ENCODE measurements at places on chromosomes 11 and 22.
A peak's percentile ranks its signal among the peaks of the same experiment; 100 is the strongest.

GRCh38 chr11:117230286-117230961 is 1.4 kb downstream of the PCSK7 start:
- peak; percentile 15 for DNase-seq

- DNase-seq: no peak
Observed at GRCh38 chr22:24540470-24540869, 14.5 kb downstream of the GUCD1 start.

DNA sequence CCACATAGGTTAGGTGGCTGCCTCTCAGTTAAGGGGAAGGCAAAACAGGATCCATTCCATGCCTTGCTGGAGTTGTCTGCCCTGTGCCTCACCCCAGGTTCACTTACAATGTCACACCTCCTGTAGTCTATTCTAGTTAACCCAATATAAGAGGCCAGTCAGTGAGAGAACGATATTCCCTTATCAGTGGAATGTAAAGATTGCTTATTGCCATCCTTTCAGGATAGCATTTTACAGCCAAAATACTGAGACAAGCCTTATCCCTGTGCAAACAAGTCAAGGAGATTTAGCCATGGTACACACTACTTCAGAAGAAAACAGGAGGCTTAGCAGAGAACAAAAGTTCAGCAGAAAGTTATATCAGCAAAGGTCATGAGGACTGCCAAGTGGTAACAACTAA is 5.5 kb downstream of the CYP2R1 start:
- no peak for DNase-seq

- DNase-seq: no peak
Observed at GRCh38 chr11:75276686-75277085, 36.1 kb downstream of the TPBGL start.

GRCh38 chr11:110948112-110948511 is 235.9 kb upstream of the ARHGAP20 start:
- no peak for DNase-seq

DNA sequence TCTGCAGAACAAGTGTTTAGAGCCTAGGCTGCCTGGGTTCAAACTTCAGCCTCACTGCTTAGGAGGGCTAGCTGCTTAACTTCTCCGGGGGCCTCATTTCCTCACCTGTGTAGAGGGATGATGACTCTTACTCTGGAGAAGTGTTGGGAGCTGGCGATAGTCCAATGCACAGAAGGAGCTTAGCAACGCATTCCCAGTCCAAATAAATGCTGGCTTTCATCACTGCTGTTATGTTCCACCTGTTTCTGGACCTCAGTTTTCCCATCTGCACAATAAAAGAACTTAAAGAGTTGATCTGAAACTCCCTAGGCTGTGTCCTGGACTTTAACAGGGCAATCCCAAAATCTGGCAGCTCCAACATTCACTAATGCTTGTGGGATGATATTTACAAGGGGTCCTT is 337.8 kb downstream of the MIAT start:
- no peak for DNase-seq

DNA sequence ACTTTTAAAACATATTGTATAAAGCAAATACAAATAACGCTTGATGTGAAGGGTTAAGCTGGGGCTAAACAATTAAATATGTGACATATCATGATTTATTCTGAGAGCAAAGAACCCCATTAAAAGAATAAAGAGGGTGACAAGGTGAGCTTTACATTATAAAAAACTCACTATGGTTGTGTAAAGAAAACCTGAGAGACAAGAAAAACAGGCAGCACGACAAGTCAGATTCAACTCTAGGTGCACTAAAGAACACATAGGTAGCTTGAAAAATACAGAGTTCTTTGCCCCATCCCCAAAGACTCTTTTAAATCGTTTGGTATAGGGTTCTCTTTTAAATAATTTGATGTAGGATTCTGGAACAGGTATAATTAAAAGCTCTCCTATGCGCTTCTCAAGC is 63.5 kb downstream of the LUZP2 start:
- no peak for DNase-seq

DNA sequence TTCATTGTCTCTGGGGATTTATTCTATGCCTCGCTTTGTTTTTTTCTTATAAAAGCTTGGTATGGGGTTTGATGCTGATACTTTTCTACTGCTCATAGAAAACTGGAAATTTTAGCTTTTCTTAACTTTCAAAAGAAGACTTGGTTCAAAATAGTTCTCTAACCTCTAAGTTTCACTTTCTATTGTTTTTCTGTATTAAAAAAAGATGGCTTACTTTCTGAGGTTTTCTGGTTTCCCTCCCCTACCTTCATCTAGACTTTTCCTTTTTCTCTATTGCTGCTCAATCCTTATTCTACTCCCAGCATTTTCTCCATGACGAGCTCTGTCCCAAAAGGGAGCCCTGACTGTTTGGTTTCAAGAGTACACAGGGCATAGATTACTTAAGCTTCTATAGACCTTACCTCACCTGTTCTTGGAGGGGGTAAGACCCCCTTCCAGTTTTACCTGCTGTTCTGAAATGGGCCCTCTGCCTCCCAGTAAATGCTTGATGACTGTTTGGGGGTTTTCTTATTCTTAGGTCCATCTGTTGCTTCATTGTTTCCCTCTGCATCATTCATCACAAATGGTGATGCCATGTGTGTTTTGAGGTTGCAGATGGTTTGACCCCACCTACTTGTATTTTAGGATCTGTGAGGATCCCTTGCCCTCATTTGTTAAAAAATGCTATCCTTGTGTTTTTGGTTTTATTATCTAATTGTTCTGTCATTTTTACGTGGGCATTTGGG is 29.5 kb downstream of the DNHD1 start:
- DNase-seq: no peak

GRCh38 chr11:111512296-111513239 is at the start of gene BTG4:
TSS of gene BTG4 (minus strand) at chr11:111512386. CDS start at chr11:111498776, 13,610 bp downstream.
- peak; percentile 1 for DNase-seq

DNA sequence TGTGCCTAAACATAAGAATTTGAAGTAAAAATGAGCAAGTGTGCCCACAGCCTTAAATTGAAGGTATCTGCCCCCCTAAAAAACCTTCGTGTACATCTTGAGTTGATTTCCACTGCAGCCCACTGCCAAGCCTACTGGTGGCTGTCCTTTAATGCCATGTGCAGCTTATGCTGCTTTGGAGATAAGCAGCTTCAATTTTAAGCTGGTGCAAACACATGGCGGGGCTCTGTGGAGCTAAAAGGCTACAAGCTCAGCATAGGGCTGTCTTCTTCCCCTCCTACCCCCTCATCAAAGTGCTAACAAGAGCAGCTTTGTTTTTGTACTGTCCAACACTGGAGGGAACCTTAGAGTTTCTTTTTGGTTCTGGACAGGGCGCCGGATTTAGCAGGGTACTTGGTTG is 128.5 kb upstream of the LMO1 start:
- no peak for DNase-seq

DNA sequence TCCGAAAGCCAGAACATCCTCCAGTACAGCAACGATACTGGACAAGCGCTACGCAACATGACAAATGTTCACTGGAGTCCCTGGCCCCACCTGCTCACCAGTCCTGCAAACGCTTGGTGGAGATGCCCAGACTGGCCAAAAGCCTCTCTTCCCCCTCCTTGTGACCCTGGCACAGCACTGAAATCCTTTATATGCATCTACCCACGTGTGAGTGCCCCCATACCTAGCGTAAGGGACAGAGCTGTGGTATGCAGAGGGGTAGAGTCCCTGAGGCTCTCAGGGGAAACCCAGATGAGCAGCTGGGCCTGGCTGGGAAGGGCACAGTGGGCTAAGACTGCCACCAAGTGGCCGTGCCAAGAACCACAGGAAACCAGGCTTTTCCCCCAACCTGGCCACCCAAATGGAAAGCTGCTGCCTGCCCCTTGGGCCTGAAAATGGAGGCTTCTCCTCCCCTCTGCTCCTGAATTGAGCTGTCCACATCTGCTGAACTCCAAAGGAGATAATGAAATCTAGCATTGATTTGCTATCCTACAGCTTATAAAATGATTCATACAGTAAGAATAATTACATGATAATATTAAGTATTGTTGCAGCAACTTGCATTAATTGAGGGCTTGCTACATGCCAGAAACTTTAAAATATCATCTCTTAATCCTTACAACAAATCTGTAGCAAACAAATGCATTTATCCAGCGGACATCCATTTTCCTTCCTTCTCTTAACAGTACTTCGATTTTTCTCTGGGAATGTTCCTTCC is 24.8 kb upstream of the TTC12 start:
- peak; percentile 19 for DNase-seq

- no peak for DNase-seq
Observed at GRCh38 chr11:61769169-61769920, 16.9 kb downstream of the MYRF start.

GRCh38 chr11:37951996-37952395 is 1354.0 kb upstream of the RAG2 start:
- DNase-seq: no peak

GRCh38 chr11:19648321-19648720 is 64.3 kb upstream of the NAV2 start:
- no peak for DNase-seq
